ENCODE measurements at places on chromosomes 3 and 15. TPM values are rescaled to one million over a fixed set of nuclear protein-coding genes. Genes with fewer than 3 reads are reported as not detected.
A peak's percentile ranks its signal among the peaks of the same experiment; 100 is the strongest.

Gene GOLGA8S
- 0.33 TPM for total RNA-seq

DNA sequence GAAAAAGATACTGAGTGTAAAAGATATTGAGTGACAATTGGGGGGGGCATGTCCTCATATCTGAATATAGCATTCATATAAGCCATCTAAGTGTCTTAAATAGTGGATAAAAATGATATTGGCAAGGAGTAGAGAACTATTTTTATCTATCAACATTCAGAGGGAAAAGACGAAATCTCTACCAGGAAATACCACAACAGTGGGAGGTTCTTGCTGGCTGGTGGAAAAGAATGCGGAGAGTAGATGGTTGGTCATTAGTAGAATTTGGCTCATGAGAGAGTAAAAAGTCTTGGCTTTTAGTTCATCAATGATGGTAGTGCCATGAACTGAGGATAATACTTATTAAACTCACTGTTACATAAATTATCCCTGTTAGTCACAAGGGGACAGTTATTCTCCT, 4.8 kb upstream of the TCF12 start:
- H3K36me3 ChIP-seq, result peaks cover 34% of the 10 kb centered on the region
- H3K27me3 ChIP-seq, result no peaks in the 10 kb centered on the region
- no peak for DNase-seq

Gene POLQ
- total RNA-seq, result 16.9 TPM

Gene CILP
- total RNA-seq, result 0.14 TPM

DNA sequence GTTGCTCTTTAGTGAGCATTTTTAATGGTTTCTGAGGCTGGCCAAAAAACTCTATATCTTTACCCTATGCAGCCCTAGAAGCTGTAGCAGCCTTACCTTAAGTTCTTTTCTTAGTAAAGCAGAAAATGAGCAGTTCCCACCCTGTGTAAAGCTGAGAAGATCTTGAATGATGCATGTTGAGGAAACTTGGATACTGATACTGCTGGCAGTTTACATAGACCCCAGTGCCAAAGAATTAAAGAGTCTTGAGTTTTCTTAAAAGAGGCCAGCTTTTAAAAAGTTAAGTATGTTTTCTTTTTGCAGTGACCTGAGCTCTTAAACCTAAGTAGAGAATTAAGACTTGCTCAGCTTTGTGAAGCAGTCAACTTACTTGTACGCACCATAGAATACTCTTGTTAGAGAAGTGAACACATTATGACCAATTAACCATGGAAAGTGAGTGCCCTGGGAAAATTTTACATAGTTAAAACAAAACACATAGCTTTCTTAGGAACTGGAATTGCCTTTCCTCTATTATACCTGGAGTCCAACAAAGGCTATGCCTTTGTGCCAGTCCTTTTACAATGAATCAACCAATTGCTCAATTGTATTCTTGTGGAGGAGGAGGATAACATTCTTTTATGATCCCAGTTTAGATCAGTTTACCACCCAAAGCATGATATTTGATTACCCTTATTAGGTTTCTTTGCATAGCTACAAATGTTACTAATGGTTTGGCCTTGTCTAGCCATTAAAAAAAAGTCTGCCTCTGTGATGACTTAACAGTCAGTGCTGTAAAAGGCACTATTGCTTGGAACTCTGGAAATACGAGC, 28.4 kb downstream of the PLS1 start:
- no peaks in the 10 kb centered on the region for H3K36me3 ChIP-seq
- no peak for DNase-seq
- H3K27ac ChIP-seq, result no peak overlapping the region
- H3K4me1 ChIP-seq, result no peaks in the 10 kb centered on the region
- H3K4me3 ChIP-seq, result no peak overlapping the region
- no peaks in the 10 kb centered on the region for H3K27me3 ChIP-seq

DNA sequence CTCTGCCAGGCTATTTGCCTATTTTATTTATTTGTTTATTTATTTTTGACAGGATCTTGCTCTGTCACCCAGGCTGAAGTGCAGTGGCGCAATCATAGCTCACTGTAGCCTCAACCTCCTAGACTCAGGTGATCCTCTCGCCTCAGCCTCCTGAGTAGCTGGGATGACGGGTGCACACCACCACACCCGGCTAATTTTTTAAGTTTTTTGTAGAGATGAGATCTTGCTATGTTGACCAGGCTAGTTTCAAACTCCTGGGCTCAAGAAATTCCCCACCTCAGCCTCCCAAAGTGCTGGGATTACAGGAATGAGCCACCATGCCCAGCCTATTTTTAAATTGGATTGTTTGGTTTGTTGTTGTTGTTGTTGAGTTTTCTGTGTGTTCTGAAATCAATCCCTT, 5.5 kb downstream of the NDUFB5 start:
- no peaks in the 10 kb centered on the region for H3K27me3 ChIP-seq
- no peak for DNase-seq
- H3K4me3 ChIP-seq, result no peak overlapping the region

DNA sequence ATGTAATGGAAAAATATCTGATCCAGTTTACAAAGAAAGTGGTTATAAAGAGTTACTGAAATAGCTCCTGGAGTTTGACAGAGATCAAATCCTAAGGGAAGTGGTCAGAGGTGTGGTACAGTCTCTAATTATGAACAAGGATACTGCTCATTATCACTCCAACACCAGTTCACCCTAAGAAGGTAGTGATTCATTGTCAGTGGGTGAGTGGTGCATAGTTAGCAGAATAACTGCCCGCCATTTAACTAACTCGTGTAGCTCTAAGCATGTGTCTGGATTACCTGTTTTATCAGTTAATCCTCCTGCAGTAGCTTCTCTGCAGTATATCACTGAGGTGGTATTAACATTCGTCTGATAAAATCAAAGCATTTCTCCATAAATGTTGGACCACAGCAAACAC, 700.1 kb downstream of the NLGN1 start:
- no peaks in the 10 kb centered on the region for H3K27me3 ChIP-seq
- no peak overlapping the region for H3K4me3 ChIP-seq
- no peaks in the 10 kb centered on the region for H3K36me3 ChIP-seq
- no peak overlapping the region for H3K27ac ChIP-seq
- DNase-seq, result no peak
- peaks cover 8% of the 10 kb centered on the region for H3K4me1 ChIP-seq

DNA sequence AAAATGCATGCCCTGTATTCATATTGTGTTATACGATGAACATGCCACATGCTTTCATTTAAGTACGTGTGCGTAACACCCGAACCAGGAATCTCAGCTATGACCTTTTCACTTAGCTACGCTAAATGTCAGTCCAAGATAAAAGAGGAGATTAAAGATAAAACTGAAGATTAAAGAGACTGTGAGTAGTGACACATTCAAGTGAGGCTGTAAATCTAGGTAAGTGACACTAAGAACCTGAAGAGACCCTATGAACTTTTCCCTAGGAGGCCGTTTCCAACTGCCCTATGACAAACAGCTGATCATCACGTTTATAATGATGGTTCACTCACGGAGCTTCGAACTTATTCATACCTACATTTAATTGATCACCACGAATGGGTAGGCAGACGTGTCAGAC, 32.2 kb downstream of the TFRC start:
- H3K4me3 ChIP-seq, result no peak overlapping the region
- no peak for DNase-seq
- no peak overlapping the region for H3K27ac ChIP-seq
- peaks cover 7% of the 10 kb centered on the region for H3K4me1 ChIP-seq
- peaks cover 16% of the 10 kb centered on the region for H3K36me3 ChIP-seq

DNA sequence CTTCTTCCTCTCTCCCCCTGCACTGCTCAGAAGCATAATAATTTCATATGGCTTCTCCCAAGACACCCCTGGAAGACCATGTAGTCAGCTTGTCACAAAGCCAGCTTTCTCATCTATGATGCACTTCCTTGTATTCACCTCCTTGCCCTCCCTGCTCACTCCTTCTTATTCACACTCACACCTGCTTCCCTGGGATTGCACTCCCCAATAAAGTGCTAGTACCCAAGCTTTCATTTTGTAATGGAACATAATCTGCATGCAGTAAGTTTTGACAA, 76.9 kb upstream of the FRMD4B start:
- DNase-seq, result no peak

Gene C3orf22
- total RNA-seq, result not detected

- no peaks in the 10 kb centered on the region for H3K36me3 ChIP-seq
- H3K27me3 ChIP-seq, result peaks cover 49% of the 10 kb centered on the region
- H3K4me1 ChIP-seq, result peaks cover 60% of the 10 kb centered on the region
These were observed 2.0 kb downstream of the MGLL start for GRCh38 chr3:127820221-127820825.

DNA sequence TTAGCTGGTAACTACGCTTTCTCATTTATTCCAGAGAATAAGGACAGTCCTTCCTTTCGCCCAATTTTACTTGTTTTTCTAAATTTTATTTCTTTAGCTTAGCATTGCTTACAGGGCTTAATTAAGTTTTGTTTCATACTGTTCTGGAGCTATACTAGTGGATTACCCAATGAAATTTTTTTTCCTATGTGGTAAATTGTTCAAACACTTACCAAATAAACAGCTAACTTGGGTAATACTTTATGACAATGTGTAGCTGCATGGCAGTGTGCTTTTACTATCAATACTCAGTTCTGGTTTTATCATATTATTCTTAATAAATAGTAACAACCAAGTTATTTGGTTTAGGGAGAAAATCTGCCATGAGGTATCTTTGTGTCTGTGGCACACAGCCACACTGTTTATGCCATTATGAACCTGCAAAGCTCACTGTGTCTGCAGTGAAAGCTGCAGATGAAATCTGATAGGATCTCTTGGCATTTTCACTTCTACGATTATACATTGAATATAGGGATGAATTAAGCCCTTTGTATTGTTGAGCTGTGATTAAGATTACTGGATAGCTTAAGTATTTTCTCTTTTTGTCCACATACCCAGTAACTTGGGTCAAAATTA, 37.2 kb downstream of the UBE2E2 start:
- no peak overlapping the region for H3K4me3 ChIP-seq
- no peak for DNase-seq
- H3K27ac ChIP-seq, result no peak overlapping the region
- no peaks in the 10 kb centered on the region for H3K36me3 ChIP-seq
- H3K4me1 ChIP-seq, result peaks cover 10% of the 10 kb centered on the region

Gene ANKRD63
- not detected for total RNA-seq

DNA sequence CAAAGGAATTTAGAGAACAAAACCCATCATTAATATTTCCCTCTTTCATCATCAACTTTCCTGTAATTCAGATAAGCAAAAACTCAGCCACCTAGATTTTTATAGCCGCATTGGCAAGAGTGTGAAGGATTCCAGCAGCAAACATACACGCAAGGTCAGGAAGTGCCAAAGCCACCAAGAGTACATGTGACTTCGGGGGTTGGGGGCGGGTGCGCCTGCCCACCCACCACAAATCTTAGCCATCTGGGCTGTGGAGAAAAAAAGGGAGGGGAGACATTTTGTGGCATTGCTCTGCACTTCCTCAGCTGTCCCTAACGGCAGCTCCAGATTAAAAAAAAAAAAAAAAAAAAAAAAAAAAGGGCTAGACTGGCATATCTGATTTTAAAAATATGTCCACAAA, 148.4 kb downstream of the TNIK start:
- no peak for DNase-seq
- no peak overlapping the region for H3K27ac ChIP-seq
- no peaks in the 10 kb centered on the region for H3K27me3 ChIP-seq
- H3K4me3 ChIP-seq, result no peak overlapping the region
- H3K4me1 ChIP-seq, result peaks cover 25% of the 10 kb centered on the region

Gene PLS1
- total RNA-seq, result 5.6 TPM

DNA sequence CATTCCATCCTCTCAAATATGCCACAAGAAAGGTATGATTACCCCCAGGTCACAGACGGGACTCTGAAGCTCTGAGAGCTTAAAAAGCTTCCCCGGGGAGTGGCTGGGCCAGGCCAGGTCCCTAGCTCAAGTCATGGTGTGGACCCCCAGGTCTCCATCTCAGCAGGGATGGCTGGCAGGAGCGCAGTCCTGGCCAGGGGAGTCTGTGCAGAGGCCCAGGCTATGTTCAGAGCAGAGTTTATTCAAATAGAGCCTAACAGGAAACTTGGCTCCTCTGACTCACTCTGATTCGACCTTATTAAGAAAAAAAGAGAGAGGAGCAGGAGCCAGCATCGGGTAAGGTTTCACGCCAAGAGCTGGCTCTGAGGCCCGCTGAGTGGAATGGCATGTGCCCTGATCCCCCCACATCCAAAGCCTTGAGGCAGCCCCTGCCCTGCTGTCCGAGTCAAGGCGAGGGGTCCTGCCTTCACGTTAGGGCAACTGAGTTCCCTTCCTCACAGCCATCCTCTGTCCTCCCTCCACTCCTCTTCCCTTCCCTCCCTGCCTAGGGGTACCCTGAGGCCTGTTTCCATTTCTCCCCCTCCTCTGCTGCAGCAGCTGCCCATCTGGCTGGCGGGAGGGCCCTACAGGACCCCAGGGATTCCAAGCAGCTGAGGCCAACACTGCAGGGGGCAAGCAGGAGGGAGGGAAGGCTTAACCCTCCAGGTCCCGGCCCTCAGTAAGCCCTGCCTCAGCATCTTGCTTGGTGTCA, 1.9 kb upstream of the LOXL1 start:
- peak overlapping the region; percentile 43 for H3K27ac ChIP-seq
- peaks cover 22% of the 10 kb centered on the region for H3K27me3 ChIP-seq
- no peak overlapping the region for H3K4me3 ChIP-seq
- no peaks in the 10 kb centered on the region for H3K36me3 ChIP-seq
- peaks cover 58% of the 10 kb centered on the region for H3K4me1 ChIP-seq

DNA sequence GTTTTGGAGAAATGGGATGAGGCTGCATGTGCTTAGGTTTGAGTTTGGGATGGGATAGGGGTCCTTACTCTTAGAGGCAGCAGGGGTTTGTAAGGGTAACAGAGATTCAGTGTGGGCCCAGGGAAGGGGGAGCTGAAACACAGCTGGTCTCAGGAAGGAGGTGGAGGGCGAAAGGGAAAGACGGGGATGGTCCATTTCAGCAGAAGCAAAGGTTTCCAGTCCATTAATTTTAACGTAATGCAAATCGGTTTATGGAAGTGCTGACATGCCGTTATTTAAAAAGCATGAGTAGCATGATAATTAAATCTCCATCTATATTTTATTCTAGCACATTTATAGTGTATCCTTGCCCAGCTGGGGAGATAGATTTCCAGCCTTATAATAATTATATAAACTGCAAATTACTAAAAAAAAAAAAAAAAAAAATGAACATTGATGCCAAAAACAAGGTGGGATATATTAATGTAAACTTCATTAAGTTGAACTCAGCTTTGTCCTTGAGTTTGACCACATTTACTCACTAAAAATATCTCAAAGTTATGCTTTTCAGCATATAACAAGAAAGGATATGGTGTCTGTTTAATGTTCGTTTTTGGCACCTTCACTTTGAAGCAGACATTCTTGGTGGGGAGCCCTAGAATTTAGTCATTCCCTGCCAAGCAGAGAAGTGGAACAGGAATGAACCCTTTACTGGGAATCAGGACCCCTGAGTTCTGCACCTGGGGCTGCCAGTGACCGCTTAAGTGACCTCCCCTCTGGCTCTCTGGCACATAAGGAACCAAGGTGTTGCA, 234.7 kb downstream of the THSD4 start:
- H3K27ac ChIP-seq, result no peak overlapping the region
- H3K4me1 ChIP-seq, result no peaks in the 10 kb centered on the region
- no peak overlapping the region for H3K4me3 ChIP-seq

Gene IL17RD
- total RNA-seq, result 52.1 TPM
